NCI-H1930 (cell line): ENCODE measurements at places on chromosomes 4 and X.

- no peak for DNase-seq
These were observed 71.4 kb upstream of the GPM6B start for GRCh38 chrX:13888284-13888683.

DNA sequence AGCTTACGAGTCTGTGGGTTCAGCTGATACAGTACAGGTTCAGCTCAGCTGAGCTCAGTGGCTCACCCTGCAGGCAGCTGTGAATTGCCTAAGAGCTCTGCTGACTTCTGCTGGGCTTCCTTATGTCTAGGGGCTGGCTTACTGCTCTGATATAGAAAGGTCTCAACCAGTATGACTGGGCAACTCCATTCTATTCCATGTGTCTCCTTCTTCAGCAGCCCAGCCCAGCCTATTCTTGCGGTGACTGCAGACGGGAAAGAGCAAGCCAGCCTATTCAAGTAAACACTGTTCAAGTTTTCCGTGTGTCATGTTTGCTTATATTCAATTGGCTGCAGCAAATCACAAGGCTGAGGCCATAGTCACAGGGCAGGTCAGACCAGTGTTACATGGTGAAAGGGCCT, 615.4 kb upstream of the ZFP42 start:
- DNase-seq = no peak

- DNase-seq = no peak
These were observed 72.9 kb upstream of the STIM2 start for GRCh38 chr4:26787461-26788340.

DNA sequence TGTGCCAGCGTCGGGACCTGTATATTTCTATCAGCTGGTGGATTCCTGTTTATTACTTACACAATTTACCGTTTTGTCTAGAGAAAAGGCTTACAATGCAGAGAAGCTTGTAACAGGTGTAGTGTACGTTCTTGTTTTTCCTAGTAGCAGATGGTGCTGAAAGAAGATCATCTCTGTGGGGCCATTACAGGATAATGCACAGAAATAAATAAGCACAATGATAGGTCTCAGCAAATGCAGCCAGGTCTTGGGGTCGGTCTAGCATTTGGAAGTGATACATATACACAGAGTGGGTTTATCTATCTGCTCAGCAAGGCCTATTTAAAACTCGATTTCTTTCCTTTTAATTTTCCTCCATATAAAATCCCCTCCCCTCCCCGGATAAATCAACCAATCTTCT, 180.9 kb upstream of the LCORL start:
- DNase-seq = no peak

GRCh38 chrX:7220121-7220520, 72.2 kb upstream of the PUDP start:
- DNase-seq = no peak

- DNase-seq = no peak
These were observed 4.2 kb upstream of the AKAP17A start for GRCh38 chrX:1587161-1587560.

GRCh38 chr4:15370296-15370695, 57.5 kb upstream of the C1QTNF7 start:
- DNase-seq = no peak

- no peak for DNase-seq
These were observed 139.9 kb downstream of the RNF150 start for GRCh38 chr4:140993370-140993769.

DNA sequence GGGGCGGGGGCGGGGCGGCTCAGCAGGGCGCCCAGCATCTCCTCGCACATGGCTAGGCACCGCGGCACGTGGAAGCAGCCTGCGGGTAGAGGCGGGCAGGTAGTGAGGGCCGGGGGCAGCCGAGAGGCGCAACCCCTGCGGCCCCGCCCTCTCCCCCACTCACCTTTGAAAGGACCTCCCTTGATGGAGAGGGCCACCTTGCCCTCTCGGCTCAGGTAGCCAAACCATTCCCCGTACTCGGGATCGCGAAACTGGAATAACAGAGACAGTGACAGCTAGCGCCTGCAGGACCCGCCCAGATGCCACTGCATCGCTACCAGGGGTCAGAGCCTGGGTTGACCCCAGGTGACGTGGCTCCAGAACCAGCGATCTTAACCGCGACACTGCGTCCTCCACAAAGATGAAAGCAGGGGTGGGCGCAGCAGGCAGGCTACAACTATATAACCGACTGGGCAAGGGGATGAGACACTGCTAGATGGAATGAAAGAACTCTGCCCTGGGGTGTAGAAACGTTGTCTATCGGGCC, 552 bp upstream of the NAA10 start:
- no peak for DNase-seq

DNA sequence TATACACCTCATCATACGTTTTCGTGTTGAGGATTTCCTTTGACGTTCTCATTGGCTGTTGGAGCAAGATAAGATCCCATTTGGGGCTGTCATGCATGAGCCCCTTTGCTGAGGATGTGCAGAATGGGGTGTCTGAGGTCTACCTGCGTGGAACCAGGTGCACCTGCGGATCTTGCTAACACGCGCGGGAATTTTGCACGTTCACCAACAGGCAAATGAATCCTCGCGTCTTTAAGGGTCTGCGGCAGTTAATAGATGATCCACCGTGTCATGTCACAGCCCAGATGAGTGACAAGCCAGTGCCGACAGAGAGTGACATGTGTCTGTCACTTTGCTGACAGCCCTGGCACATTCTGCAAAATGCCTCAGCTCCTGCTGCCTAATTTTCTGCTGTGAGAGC, 56.3 kb upstream of the SHOX start:
- DNase-seq = no peak

GRCh38 chr4:24417206-24417605, 167.1 kb downstream of the DHX15 start:
- no peak for DNase-seq

- no peak for DNase-seq
These were observed 226.1 kb upstream of the ANXA3 start for GRCh38 chr4:78325271-78326157.

DNA sequence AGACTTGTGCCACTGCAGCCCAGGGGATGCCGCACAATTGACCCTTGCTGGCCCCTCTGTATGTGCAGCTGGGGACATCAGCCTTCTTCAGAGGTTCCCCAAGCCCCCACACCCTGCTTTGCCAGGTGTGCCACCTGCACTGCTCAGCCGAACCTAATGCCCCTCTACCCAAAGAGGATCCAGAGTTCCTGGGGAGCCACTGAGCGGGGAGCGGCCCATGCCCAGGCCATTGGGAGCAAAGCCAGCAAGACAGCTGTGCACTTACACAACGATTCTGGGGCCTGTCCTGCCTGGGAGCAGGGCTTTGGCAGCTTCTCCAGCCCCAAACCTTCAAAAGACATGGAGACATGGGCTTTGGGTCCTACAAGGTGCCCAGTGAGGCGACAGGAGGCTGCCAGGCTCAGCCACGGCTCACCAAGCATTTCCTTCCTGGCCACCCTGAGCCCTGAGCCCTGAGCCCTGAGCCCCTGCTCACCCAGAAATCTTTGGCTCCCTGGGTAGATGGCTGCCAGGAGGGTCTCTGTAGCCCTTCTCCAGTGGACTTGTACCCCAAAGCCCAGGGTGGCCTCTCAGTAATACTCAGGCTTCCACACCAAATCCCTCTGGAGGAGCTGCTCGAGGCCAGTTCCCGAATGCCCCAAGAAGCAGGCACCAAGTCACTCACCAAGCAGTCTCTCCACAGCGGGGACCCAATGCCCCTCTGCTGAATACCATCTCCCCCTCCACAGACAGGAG, 13.0 kb downstream of the PNMA6E start:
- no peak for DNase-seq

DNA sequence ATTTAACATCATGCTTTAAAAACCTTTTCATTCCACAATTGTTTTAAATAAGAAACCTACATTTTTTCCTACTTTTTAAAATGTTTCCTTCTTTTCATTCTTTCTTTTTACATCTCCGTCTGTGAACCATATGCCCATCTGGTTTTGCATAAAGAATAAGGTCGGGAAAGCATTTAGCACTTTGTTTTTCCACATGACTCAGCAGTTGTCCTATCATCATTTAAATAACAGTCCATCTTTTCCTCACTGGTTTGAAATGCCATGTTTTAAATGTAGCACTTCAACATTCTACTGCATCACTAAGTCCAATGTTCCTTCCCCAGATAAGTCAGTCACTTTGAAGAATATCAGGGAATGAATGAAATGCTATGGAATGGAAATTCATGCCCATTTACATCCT, 128.4 kb downstream of the SH3RF1 start:
- no peak for DNase-seq

DNA sequence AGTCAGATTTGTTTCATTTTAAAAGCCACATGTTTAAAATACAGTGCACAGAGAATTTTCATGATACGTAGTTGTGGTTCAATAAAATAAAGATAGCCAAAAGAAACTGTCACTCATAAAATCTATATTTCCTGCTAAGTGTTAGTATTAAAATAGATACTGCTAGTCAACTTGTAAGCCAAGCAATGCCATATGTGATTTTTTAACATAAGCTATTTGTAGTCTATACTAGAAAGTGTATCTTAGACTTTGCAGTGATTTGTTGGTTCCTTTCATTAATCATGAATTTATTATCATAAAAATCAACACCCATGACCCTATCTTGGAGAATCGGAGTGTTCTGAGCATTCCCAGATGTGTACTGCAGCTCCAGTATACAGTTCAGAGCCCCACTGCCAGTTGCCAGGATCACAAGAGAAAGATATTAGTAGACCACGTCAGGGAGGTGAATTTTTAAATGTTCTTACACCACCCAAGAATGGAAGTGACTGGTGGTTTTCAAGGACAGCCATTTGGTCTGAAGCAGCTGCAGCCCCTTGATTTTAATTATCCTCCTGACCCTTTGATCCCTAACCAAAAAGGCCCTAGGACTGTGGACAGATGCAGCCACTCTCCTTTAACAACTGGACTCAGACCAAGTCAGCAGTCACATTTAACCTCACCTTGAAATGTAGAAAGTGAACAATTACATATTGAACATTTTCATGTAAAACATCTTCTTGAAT, 163.1 kb downstream of the PALLD start:
- no peak for DNase-seq

GRCh38 chr4:138838251-138838650, 177.3 kb upstream of the NOCT start:
- DNase-seq = no peak

- DNase-seq = no peak
These were observed 47.2 kb downstream of the BCOR start for GRCh38 chrX:40050532-40050931.

GRCh38 chr4:108116423-108117168, 52.1 kb downstream of the LEF1 start:
- no peak for DNase-seq

GRCh38 chr4:20723463-20723862, 23.2 kb downstream of the PACRGL start:
- DNase-seq = no peak

GRCh38 chr4:148118633-148119032, 323.6 kb downstream of the NR3C2 start:
- no peak for DNase-seq

DNA sequence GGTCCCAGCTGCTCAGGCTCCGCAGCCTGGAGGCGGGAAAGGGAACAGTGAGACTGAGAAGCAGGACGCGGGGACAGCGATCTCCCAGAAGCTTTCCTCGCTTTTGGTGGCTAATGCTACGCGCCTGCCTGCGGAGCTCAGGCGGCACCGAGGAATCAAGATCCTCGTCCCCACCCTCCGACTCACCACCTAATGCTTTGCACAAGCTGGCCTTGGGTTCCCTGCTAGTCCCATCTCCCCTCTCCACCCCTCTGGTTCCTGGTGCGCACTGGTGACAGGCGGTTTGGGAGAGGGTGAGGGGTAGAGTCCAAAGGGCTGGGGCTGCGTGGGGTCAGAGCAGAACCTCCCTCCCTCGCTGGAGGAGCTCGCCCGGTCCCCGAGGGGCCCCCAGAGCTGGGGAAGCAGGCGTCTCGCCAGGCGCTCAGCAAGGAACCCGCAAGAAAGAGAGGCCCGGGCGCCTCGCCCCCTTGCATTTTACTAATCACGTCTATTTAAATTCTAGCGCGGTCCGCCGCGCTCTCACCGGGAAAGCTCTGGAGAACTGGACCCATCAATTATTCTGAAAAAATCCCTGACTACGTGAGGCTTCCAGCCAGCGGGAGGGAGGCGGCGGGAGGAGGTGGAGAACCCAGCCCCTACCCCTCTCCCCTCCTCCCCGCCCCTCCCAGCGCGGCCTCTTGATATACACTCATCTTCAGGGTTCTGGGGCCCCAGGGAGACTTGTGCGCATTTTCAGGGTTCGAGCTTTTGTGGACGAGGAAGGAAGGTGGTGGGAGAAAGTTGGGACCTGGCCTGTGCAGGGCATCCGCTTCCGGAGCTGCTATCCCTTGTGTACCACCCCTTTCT, 9.1 kb downstream of the POU4F2 start:
- no peak for DNase-seq

DNA sequence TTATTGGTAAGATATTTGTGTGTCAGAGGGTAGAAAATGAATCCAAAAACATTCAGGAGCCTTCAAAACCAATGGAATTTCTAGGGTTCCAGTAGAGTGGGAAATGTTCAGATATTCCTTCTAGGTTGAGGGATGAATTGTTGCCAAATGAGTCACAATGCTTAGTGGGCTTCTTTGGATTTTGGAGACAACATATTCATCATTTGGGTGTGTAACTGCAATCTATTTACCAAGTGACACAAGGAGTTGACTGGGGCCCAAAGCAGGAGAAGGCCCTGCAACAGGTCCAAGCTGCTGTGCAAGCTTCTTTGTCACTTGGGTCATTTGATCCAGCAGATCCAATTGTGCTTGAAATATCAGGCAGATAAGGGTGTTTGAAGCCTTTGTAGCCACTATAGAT, 551.5 kb upstream of the PITX2 start:
- no peak for DNase-seq

GRCh38 chr4:159077702-159078495, 25.0 kb upstream of the RAPGEF2 start:
- DNase-seq = no peak
